Effector CD4-positive, alpha-beta T cell (primary cell): ENCODE measurements at places on chromosomes 13 and 19.

DNA sequence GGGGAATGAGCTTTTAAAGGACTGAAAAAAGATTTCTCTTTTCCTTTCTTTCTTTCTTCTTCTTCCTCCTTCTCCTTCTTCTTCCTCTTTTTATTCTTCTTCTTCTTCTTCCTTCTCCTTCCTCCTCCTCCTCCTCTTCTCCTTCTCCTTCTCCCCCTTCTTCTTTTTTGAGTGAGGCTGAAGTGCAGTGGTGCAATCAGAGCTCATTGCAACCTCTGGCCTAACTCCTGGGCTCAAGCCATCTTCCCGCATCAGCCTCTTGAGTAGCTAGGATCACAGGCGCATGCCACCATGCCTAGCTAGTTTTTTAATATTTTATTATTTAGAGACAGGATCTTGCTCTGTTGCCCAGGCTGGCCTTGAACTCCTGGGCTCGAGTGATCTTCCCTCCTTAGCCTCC is 120.9 kb upstream of the KL start:
- no peak for DNase-seq

GRCh38 chr19:55498246-55498840 is 10.1 kb downstream of the SSC5D start:
- no peak for DNase-seq

- DNase-seq = no peak
Measured at GRCh38 chr13:76853481-76853880, 32.7 kb downstream of the KCTD12 start.

- peak; percentile 51 for DNase-seq
Measured at GRCh38 chr19:5805462-5806132, 730 bp downstream of the NRTN start.

DNA sequence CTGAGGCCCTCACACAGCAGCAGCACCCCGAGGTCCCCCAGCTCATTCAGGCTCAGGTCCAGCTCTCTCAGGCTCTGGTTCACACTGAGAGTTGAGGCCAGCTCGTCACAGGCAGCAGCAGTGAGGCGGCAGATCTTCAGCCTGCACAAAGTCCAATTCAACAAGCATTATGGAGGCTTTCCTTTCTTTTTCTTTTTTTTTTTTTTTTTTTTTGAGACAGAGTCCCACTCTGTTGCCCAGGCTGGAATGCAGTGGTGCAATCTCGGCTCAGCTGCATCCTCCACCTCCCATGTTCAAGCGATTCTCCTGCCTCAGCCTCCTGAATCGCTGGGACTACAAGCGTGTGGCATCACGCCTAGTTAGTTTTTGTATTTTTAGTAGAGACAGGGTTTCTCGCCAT is 22.9 kb downstream of the NLRP12 start:
- DNase-seq = no peak

DNA sequence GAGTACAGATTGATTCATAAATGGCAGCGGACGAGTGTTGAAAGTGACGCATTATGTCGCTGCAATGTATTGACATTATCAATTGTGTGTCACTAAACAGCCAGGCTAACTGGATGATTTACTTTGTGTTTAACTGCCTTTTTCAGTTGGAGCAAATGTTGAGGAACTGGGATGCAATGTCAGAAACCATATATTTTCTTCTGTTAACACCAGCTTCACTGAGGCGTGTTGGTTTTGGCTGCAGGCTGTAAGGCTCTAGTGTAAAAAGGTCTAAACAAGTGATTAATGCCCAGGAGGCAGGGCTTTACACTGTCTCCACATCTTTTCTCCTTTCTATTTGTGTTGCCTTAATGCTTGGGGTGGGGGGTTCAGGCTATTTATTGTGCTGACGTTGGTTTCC is 80.1 kb downstream of the GGACT start:
- DNase-seq = no peak

GRCh38 chr13:98632961-98633360 is 56.1 kb upstream of the STK24 start:
- DNase-seq = no peak

GRCh38 chr13:45168555-45168930 is 32.3 kb downstream of the KCTD4 start:
- DNase-seq = no peak

- DNase-seq = no peak
Measured at GRCh38 chr19:9671655-9672054, 3.2 kb downstream of the ZNF562 start.

DNA sequence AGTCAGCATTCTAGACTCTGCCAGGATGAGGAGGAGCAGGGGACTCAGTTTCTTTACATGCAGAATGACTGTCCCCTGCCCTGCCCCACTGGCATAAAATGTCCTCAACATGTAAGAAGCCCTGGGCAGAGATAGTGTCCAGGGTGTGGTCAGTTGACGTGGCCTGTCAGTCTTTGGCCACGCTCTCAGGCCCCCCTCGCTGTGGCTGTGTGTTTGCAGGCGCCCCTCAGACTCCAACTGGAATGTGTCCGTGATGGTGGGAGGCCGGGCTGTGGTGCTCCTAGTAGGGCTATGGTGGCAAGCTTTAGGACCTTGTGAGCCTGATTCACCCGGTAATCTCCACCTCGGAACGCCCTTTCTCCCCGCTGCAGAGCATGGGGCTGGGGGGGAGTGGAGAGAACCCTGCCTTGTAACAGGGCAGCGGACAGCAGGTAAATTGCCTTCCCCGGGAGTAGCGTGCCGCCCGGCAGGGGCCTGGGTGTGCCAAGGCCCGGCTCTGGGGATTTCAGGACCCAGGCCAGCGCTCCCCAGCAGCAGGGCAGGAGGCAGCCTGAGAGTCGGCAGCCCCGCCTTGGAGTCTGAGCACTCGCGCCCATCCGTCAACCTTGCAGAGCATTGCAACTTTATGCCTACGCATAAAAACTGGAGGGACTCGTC is 62.3 kb downstream of the CHST8 start:
- DNase-seq = no peak

- no peak for DNase-seq
Measured at GRCh38 chr13:91216928-91217700, 130.4 kb upstream of the MIR17HG start.

DNA sequence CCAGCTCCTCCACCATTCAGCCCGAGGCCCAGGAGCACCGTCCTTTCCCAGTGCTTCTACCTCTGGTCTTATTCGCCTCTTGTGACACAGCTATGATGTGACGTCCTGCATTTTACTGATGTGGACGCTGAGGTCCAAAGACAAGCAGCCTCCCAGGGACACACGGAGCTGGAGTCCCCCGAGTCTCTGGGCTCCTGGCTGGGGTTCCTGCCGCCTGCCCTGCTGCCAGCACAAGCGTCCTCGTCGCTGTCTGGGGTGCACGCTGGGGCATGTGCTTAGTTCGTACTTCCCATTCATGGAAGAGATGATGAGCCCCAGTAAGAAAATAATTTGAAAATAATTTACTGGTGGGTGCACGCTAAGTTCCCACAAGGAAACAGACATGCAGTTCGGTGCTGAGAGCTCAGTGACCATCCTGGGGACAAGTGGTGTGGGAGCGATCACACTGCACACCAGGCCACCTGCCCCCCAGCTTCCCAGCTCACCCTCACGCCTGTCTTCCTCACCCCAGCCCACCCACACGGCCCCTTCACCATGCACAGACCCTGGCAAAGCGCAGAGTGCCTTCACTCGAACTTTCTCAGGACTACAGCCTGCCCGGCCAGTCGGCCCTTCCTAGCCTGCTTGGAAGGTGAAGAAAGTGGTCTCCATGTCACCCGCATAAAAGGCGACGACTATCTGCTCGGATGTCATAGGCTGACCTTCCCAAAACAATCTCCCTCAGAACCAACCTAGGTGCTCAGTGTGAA is 14.2 kb upstream of the CFAP97D2 start:
- DNase-seq = no peak

DNA sequence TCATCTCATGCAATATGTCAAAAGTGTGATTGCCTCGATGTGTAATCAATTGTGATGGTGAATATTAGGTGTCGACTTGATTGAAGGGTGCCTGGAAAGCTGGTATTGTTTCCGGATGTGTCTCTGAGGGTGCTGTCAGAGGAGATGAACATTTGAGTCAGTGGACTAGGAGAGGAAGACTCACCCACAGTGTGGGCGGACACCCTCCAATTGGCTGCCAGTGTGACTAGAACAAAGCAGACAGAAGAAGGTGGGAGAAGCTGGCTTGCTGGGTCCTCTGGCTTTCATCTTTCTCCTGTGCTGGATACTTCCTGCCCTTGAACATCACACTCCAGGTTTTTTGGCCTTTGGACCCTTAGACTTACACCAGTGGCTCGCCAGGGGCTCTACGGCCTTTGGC is 15.5 kb upstream of the CABP5 start:
- DNase-seq = no peak

DNA sequence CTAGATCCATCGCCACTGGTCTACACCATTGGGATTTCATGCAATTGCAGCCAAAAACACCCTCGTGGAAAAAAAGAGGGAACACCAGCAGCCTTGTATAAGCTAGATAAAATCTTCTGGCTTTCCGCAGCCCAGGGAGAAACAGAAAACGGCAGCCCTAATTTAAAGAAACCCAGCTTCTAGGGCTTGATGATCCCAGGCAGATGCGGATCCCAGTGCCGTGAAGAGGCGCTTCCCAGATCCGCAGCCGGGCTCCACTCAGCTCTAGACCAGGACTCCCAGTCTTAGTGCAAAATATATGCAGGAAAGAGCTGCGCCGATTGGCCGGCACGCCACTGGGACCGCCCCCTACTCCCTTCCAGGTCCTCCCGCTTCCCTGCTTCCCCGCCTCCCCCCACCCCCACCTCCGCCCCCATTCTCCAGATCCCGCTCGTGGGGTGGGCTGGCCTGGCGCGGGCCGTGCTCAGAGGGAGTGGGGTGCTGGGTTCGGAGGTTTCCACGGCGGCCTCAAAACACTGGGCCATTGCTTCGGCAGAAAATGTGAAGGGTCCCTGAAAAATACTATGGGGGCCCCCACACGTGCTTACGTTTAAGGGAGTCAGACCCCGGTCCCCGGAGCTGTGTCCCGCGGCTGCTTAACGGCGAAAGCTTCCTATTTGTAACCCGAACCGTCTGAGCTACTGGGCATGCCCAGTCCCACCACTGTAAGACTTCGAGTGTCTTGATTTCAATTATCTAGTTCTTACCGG is 63.1 kb downstream of the SERP2 start:
- DNase-seq = peak; percentile 26

- DNase-seq = no peak
Measured at GRCh38 chr13:95499811-95500712, 52.5 kb upstream of the CLDN10 start.

- DNase-seq = no peak
Measured at GRCh38 chr19:49651029-49651819, 9.2 kb downstream of the SCAF1 start.
